ENCODE measurements at places on chromosomes 12 and 14.

DNA sequence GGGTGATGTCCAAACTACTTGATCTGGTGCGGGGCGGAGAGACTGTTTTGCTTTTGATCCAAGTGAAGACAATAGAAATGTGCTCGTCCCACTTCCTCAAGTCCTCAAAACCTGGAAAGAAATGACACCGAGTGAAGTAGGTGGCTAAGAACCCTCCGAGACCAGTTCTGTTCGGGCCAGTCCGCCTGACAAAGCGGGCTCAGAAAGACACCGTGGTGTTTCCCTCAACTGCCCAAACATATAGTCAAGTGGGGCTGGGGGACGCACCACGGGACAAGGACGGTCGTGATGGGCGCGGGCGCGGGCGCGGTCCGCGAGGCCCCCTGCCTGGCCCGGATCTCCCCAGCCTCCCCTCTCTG is 1.6 kb downstream of the PHLDA1 start:
- no peak for DNase-seq

DNA sequence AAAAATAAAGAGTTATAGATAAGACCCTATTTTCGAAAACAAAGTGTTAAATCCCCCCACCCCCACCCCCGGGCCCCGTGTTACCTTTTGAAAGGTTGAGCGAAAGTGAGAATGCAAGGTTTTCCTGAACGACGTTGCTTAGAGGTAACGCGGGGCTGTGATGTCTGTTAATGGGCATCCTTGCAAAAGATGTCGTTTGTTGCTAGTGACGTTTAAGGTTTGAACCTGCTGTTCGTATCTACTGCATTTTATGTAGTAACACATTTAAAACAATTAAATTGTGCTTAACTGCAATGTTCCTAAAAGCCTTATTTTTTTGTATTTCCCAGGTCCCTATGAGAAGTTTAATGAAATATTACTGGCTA is 1.2 kb downstream of the CPSF6 start:
- DNase-seq = no peak

GRCh38 chr12:130615861-130616345 is 100.2 kb downstream of the RIMBP2 start:
- DNase-seq = no peak

DNA sequence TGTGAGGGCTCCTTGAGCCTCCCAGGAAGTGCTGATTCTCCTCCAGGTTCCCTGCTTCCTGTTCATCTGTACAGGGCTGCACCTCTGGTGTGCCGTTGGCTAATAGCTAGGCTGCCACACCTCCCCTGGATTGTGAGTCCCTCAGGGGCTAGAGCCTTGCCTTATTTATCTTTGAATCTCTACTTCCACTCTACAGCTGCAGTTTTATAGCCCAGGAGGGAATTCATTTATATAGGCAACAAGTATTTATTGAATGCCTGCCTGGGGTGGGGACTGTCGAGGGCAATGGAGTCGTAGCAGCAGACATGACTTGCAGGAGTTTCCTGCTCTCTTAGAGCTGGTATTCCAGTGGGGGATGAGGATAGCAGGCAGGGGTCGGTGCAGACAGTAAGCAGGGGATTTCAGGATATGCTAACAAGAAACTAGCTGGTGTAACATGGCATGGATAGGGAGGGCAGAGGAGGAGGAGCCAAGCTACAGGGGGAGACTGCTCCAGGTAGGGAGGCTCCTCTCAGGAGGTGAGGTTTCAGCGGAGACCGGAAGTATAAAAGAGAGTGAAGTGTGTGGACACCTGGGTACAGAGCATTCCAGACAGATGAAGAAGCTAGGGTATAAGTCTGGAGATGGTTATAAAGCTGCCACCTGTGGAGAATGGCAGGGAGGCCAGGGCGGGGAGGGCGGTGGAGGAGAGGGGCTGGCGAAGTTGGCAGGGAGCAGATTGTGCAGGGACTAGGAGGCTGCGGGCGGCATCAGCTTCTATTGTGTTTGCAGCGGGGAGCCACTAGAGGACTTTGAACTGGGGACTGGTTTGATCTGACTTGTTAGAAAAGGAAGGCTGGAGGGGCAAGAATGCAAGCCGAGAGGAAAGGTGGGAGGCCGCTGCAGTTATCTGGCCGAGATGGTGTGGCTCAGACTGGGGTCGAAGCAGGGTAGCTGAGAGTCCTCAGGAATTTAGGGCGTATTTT is 17.2 kb downstream of the USP30 start:
- no peak for DNase-seq

Measured in stimulated activated CD8-positive, alpha-beta memory T cell treated with anti-CD3 and anti-CD28 coated beads, Interleukin-7, amount 100 ng/mL, for 48 hours (primary cell).